ENCODE measurements at places on chromosomes 2 and 18.

GRCh38 chr2:176595986-176596385, 326.7 kb downstream of the MTX2 start:
- DNase-seq = no peak

- no peak for DNase-seq
These were observed 3.0 kb downstream of the NPC1 start for GRCh38 chr18:23583071-23583865.

- DNase-seq = no peak
These were observed 56.1 kb upstream of the DLGAP1 start for GRCh38 chr18:4511166-4511565.

DNA sequence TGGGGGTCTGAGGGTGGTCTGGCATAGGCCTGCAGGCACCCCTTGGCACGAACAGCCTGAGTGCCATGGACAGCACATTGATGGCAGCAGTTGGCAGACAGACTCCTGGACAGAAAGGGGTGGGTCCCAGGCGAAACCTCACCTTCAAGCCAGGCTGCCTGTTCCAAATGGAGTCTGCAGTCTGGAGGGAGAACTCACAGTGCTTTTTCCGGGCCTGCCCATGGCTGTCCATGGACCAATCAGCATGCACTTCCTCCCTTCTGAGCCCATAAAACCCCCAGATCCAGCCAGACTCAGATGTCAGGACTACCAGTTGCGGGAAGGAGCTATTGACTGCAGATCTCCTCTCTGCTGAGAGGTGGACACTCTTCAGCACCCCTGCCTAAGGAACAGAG, 694.6 kb upstream of the ACVR2A start:
- DNase-seq = no peak

DNA sequence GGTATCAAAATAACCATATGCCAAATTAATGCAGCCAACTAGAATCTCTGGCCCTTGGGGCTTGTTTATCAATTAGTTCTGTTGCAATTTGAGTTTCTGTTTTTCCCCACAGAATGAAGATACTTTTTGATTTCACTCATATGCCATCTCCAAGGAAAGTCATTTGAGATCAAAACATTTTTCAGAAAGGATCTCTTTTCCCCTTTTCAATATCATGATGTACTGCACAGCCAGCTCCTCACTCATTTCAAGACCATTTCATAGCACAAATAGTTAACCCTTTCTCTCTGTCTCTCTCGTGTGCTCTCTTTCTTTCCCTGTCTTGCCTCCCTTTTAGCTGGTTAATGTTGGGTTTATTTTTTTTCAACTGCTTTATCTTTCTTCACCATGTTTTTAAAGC, 387.3 kb downstream of the STK39 start:
- DNase-seq = no peak

DNA sequence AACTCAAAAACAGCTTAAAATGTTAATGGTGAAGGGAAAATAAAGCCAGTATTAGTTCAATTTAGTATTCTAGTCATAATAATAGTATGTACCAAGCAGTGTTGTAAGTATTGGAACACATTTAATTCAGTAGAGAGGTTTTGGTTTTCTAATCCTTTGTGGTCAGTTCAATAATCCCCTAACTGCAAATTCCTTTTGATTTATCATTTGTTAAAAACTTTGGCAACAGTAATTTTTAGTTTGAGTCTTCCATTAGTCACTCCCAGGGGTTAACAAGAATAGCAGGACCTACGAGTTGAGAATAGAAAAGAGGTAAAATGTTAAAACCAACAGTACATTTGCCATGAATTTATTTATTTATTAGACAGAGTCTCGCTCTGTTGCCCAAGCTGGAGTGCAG, 10.7 kb downstream of the MRPL44 start:
- DNase-seq = no peak

- DNase-seq = no peak
These were observed 19.9 kb upstream of the TMEM18 start for GRCh38 chr2:696999-697627.

GRCh38 chr2:38147333-38148121, 71.6 kb upstream of the CYP1B1 start:
- no peak for DNase-seq

DNA sequence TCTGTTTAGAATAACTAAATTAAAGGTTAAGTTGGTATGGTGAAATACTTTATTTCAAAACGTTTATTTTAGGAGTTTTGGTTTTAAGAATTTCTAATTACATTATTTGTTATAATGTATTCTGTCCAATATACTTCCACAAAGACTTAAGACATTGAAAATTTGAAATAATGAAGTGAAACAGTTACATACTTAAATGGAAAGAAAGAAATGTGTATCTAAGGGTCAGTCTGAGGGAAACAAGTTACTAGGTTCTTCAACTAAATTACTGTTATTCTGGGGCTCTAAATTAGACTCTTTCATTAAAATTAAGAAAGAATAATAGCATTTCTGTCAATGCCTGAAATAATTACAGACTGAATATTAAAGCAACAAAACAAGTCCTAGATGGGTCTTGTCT, 7.7 kb downstream of the HTR2B start:
- DNase-seq = no peak

- no peak for DNase-seq
These were observed 77.2 kb upstream of the TLK1 start for GRCh38 chr2:171237751-171238505.

- no peak for DNase-seq
These were observed 97.6 kb downstream of the CTIF start for GRCh38 chr18:48636436-48636835.

GRCh38 chr2:3940661-3941060, 237.3 kb downstream of the DCDC2C start:
- no peak for DNase-seq

DNA sequence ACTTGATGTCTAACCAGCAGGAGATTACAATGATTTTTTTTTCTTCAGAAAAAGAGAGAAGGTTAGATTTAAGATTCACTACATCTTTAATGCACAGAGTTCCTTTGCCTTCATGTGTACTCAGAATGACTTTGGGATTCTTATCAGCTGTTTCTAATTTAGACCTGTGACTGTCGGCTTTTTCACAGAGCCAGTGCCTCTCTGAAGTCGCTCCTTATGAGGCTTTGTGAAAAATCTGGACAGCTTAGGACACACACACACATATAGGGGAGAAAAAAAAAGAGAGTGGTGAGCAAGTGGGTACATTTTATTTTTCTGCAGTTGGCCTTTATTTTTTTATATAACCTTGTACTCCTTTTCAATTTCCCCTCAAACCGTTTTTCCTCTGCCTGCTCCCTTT, 893.1 kb upstream of the CELF4 start:
- DNase-seq = no peak

GRCh38 chr2:112000399-112001135, 54.5 kb upstream of the TMEM87B start:
- DNase-seq = no peak

DNA sequence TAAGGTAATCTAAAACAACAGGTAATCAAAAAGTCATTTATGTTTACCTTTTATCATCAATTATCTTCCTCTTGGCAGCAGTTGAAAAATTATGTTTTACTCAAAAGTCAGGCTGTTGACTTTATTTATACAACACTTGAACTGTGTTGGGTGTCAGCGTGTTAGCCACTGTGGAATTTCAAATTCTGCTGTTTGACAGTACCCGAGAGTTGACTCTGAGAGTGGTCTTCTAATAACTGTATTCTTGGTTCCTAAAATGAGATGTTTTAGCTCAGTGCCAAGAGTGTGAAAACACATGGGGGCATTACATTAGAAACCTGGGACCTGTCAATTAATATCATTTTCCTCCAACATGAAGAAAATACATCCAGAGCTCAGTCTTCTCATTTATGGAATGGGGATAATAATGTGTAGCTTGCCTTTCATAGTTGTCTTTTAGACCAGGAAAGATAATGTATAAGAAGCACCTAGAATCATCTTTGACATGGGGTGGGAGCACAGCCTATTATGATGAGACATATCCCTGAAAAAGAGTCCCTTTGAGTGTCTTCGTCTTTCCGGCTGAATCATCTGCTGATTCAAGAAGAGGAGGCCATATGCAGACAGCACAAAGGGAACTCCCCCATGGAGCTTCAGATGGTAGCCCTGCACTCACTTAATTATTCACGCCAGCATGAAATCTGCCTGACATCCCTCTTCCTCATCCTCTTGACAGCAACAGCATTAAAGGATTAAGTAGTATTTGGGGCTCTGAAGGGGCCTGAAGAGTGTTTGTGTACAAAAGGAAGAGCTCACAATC, 89.1 kb downstream of the AFF3 start:
- DNase-seq = no peak

DNA sequence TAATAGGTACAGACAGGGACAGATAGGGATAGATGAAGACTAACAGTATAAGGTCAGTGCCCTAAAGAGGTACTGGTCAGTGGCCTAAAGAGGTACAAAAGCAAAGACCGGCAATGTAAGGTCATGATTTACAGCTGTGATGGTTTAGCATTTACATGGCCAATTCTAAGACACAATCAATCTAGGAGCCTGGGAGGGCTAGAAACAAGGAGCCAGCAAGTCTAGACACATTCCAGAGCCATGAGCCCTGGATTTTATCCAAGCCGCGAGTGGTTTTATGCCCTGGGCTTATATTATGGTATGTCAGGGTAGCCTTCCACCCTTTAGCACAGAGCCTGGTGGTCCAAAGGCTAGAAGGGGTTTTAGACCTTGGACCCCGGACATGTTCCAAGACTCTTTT, 124.2 kb downstream of the CBLN2 start:
- no peak for DNase-seq

DNA sequence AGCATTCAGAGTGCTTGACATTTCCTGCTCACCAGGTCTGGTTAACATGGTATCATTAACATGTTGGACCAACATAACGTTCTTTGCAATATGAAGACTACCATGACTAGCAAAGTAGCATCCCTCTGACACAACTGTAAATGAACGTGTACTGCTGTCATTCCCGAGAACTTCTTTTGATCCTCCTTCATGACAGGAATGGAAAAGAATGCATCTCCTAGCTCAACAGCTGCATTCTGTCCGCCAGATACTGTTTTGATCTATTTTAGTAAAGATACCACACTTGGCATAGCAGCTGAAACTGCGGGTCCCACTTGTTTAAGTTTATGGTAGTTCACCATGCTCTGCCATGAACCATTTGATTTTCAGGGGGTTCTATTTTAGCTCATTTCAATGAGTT, 144.2 kb upstream of the PARD3B start:
- DNase-seq = no peak

GRCh38 chr2:234001380-234002160, 48.9 kb upstream of the SPP2 start:
- no peak for DNase-seq

- DNase-seq = no peak
These were observed 35.5 kb downstream of the PNO1 start for GRCh38 chr2:68193144-68193543.

GRCh38 chr18:48475635-48476549, 62.9 kb upstream of the CTIF start:
- DNase-seq = peak; percentile 63

DNA sequence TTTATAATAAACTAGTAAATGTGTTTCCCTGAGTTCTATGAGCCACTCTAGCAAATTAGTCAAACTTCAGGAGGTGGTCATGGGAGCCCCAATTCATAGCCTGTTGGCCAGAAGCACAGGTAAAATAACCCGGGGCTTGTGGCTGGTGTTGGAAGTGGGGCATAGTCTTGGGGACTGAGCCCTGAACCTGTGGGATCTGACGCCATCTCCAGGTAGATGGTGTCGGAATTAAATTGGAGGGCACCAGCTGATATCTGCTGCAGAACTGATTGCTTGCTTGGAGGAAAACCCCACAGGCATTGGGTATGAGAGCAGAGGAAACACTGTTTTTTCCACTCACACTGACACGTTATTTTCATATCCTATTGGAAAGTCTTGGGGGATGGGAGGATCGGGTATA, 14.1 kb downstream of the NMS start:
- DNase-seq = no peak

GRCh38 chr2:855177-855576, 95.5 kb upstream of the SNTG2 start:
- DNase-seq = no peak

DNA sequence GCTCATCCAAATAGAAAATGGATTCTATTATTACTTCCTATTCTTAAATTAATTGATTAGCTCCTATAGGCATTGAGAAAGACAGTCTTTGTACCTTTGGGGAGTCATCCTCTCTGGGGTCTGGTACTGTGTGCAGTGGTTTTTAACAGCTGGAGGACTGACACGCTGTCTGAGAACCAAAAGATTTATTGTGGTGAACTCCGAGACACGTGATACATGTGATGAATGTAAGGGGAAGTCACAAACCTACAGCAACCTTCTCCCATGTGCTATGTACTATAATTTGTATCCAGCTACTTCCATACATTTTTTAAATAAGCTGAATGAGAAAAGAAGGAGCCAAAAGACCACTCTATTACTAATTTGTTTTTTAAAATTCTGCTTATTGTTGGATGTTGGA, 133.7 kb downstream of the GALNT3 start:
- DNase-seq = no peak

DNA sequence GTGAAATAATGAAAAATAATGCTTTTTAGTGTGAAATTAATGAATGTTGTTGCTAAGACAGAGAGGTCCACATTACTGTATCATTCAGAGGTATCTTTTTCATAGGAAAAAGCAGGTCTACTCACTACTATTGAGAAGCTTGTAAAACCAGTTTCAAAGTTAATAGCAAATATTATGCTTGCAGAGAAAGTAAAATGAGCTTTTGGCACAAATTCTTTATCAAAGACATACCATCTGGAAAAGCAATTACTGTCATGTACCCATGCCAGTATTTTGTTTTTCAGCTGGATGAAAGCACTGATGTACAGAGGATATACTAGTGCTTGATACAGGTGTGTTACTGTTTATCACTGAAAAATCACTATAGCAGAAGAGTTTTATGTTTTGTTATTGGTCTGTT, 77.5 kb downstream of the NCOA1 start:
- DNase-seq = no peak

GRCh38 chr2:23459032-23459431, 74.1 kb downstream of the KLHL29 start:
- no peak for DNase-seq

GRCh38 chr2:107584577-107584976, 242.1 kb upstream of the RGPD4 start:
- DNase-seq = no peak

DNA sequence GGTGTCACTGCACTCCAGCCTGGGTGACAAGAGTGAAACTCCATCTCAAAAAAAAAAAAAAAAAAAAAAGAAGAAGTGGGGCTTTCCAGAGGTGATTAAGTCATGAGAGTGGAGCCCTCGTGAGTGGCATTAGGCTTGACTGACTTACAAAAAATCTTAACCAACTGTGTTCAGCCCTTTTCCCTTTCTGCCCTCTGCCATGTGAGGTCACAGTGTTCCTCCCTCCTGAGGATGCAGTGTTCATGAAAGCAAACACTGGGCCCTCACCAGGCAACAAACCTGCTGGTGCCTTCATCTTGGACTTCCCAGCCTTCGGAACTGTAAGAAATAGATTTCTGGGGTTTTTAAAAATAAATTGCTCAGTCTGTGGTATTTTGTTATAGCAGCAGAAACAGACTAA, 37.0 kb upstream of the METTL21A start:
- no peak for DNase-seq

- DNase-seq = no peak
These were observed 567.3 kb upstream of the DSEL start for GRCh38 chr18:68083776-68084175.

GRCh38 chr18:45081566-45082181, 401.0 kb downstream of the SETBP1 start:
- no peak for DNase-seq

- DNase-seq = no peak
These were observed 32.0 kb downstream of the NEDD4L start for GRCh38 chr18:58076052-58076451.

- DNase-seq = no peak
These were observed 12.1 kb downstream of the TTL start for GRCh38 chr2:112493858-112494648.

- DNase-seq = no peak
These were observed 57.8 kb upstream of the KIF5C start for GRCh38 chr2:148817210-148817708.

GRCh38 chr18:21163647-21164547, 52.3 kb upstream of the ROCK1 start:
- DNase-seq = peak; percentile 69

All from HFF-Myc (cell line).